ENCODE measurements at places on chromosomes 4 and X.

DNA sequence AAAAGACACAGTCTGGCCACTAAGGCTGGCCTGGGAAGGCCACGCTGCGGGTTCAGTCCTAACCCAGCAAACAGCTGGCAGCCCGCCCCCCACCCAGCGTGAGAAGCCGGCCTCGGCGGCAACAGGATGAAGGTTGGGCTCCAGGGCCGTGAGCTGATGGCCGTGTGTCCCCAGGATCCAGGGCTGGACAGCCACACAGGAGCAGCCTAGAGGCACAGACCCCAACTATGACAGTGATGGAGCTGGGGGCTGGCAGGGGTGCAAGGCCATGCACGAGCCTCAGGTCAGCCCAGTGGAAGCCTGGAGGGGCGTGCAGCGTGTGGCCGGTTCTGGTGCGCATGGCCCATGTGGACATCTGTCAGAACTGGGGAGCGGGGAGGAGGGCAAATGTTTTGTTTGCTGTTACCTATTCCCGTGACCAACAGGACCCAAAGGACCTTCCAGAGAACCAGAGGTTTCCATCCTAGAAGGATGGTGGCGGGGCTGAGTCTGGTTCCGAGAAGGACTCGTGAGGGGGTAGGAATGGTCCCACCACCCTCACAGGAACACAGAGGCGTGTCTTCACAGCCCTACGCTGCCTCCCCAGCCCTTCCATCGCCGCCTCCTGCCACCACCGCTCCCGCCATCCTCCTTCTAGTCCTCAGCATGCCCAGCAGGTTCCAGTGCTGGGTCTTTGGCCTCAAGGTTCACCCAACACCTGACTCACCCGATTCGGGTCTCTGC is 46.5 kb downstream of the ZFYVE28 start:
- H3K4me1 ChIP-seq = no peaks in the 10 kb centered on the region
- peaks cover 3% of the 10 kb centered on the region for H3K36me3 ChIP-seq

- H3K4me3 ChIP-seq = no peak overlapping the region
- H3K27me3 ChIP-seq = peaks cover 12% of the 10 kb centered on the region
- H3K27ac ChIP-seq = peak overlapping the region; percentile 60
- H3K4me1 ChIP-seq = peaks cover 65% of the 10 kb centered on the region
- H3K36me3 ChIP-seq = peaks cover 25% of the 10 kb centered on the region
These were observed 5.1 kb downstream of the ELF4 start for GRCh38 chrX:130105244-130105643.

DNA sequence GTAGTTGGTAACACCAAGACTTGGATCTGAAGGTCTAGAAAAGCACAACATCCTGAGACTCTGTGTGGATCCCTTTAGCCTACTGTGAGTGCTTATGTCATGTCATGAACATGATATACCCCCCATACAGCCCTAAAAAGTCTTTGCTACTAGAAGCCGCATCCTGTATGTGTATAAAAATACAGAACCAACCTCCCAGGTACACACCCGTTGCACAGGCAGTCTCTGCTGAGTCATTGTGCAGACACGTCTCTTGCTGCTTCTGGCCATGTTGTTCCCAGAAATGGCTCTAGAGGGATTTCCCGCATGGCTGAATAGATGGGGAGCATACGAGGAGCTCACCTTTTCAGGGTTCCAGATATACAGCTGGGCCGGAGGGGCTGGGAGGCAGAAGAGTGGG is 93.3 kb downstream of the MAMLD1 start:
- no peak overlapping the region for H3K4me3 ChIP-seq
- DNase-seq = no peak
- no peak overlapping the region for H3K27ac ChIP-seq
- H3K4me1 ChIP-seq = peaks cover 14% of the 10 kb centered on the region
- peaks cover 2% of the 10 kb centered on the region for H3K27me3 ChIP-seq
- H3K36me3 ChIP-seq = no peaks in the 10 kb centered on the region

DNA sequence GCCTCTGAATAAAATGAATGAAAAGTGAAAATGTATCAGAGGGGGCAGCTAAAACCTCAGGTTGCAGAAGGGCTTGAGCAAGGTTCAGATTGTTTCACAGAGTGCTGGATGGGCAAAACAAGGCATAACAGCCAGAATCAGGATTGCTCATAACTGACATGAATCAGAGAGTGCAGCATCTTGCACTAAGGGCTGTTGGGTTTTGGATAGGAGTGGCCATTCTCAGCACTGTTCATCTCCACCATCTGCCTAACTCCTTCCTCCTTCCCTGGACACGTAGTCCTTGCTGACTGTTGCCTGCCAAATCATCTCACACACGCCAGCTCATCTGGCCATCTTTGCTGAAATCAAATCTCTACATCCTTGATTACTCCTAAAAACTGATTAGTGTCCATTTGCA is 75.3 kb upstream of the C1QTNF7 start:
- peaks cover 8% of the 10 kb centered on the region for H3K4me1 ChIP-seq
- H3K27me3 ChIP-seq = no peaks in the 10 kb centered on the region
- no peak overlapping the region for H3K4me3 ChIP-seq
- H3K36me3 ChIP-seq = no peaks in the 10 kb centered on the region
- DNase-seq = no peak
- no peak overlapping the region for H3K27ac ChIP-seq

- no peaks in the 10 kb centered on the region for H3K36me3 ChIP-seq
- no peaks in the 10 kb centered on the region for H3K4me1 ChIP-seq
- DNase-seq = no peak
These were observed 14.1 kb upstream of the PCYT1B start for GRCh38 chrX:24661292-24661691.

GRCh38 chrX:8138252-8138651 is 32.8 kb downstream of the VCX2 start:
- no peak for DNase-seq
- no peaks in the 10 kb centered on the region for H3K36me3 ChIP-seq
- no peaks in the 10 kb centered on the region for H3K4me1 ChIP-seq

DNA sequence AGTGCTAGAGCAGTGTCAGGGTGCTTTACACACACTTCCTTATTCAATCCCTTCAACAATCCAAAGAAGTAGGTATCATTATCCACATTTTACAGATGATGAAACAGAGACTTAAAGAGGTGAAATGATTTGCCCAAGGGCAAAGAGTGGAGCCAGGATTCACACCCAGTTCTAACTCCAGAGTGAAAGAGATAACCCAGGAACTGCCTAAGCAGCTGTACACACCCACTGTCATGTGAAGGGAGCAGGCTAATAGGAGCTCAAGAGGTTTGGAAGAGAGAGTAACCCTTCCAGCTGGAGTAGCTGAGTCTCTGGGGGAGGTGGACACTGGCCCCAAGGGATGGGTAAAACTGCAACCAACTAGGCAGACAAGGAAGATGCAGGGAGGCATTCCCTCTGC is 92.5 kb downstream of the FBXL5 start:
- no peak overlapping the region for H3K4me3 ChIP-seq
- peaks cover 1% of the 10 kb centered on the region for H3K4me1 ChIP-seq
- H3K27ac ChIP-seq = no peak overlapping the region

GRCh38 chr4:141503260-141503659 is 133.1 kb upstream of the IL15 start:
- no peaks in the 10 kb centered on the region for H3K4me1 ChIP-seq
- H3K4me3 ChIP-seq = no peak overlapping the region
- no peaks in the 10 kb centered on the region for H3K27me3 ChIP-seq
- no peak overlapping the region for H3K27ac ChIP-seq

DNA sequence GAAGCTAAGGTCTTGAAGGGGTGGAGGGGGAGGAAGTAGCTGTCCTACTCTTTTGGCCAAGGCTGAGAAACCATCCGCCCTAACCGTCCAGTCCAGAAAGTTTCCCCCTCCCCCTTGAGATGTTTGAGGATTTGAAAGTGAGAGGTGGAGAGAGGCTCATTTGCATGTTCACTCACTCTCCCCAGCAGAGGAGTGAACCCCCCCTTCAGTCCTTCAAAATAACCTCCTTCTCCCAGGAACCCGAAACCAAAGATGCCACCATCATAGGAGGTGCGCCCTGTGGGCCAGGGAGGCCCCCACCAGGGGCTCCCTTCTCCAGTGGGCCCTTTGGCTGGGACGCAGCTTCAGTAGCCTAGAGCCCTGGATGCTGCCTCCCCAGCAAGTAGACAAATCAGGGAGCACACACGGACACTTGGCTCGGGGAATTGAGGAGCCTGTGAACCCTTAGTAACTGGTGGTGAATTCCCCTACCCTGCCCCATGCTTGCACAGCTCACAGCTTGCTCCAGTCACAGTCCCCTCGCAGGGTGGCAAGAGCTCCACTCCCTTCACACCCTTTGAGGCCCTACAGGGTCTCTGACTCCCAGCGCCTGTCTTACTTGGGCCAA is 25.6 kb downstream of the ELF4 start:
- H3K4me1 ChIP-seq = peaks cover 89% of the 10 kb centered on the region
- peak overlapping the region; percentile 65 for H3K4me3 ChIP-seq
- peak overlapping the region; percentile 91 for H3K27ac ChIP-seq
- DNase-seq = no peak

DNA sequence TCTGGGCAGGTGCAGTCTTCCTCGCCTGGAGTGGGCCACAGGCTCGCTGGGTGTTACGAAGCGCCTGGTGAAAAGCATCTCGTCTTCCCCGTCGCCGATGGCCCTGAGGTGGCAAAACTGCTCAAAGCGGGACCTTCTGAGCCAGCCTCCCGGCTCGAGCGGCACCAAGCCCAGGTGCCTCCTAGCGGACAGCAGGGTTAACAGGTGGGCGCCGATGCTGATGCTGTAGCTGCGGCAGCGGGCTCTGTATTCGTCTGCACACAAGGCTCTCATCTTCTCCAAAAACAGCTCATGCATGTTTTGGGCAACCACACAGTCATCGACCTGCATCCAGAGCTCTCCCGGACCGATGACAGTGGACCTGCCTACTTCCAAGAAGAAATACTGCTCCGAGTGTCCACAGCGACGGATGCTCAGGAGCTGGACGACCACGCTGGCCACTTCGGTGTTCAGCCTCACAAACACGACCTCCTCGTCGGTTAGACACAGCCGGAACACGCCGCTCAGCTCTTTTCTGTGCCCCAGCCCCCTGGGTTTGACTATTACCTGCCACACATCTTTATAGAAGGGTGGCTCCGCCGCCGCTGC is 1.2 kb downstream of the IRS4 start:
- no peaks in the 10 kb centered on the region for H3K36me3 ChIP-seq
- no peak overlapping the region for H3K27ac ChIP-seq
- no peaks in the 10 kb centered on the region for H3K4me1 ChIP-seq
- DNase-seq = no peak
- no peak overlapping the region for H3K4me3 ChIP-seq

DNA sequence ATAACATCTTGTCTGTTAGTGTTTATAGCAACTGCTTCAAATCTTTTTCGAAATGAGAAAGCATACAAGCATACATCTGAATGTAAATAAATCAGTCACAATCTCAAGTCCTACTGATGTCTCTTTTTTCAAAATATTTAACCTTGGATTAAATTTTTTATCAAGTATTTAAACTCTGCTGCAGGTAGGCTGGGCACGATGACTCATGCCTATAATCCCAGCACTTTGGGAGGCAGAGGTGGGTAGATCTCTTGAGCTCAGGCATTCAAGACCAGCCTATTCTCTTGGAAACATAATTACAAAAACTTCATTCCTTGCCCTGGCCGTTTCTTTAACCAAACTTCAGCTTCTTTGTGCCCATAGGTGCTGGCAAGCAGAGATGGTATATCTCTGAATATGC is 540.3 kb upstream of the GALNT7 start:
- no peak overlapping the region for H3K27ac ChIP-seq
- DNase-seq = no peak
- H3K36me3 ChIP-seq = no peaks in the 10 kb centered on the region
- H3K4me3 ChIP-seq = no peak overlapping the region
- H3K4me1 ChIP-seq = no peaks in the 10 kb centered on the region

DNA sequence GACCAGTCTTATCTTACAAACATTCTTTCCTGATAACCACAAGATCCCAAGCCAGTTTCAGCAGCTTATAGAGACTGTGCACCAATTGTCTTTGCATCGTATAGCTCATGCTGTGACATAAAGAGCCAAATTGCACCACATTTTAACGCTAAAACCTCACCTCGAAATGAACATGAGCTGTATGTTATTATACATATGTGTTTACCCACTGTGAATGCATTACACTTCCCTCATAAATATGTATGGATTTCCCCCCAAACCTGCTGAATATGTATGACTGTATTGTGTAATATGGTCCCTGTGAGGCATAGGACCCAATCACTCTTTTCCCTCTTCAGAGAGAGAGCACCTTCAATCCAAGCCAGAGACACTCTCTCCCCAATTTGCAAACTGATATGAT is 692.4 kb downstream of the NLGN4X start:
- H3K4me1 ChIP-seq = no peaks in the 10 kb centered on the region
- no peak overlapping the region for H3K27ac ChIP-seq
- H3K4me3 ChIP-seq = no peak overlapping the region
- H3K36me3 ChIP-seq = no peaks in the 10 kb centered on the region

- H3K4me3 ChIP-seq = peak overlapping the region; percentile 87
- H3K36me3 ChIP-seq = peaks cover 52% of the 10 kb centered on the region
- H3K4me1 ChIP-seq = peaks cover 74% of the 10 kb centered on the region
- DNase-seq = peak; percentile 25
These were observed 2.8 kb upstream of the CTBP1 start for GRCh38 chr4:1251773-1252066.

DNA sequence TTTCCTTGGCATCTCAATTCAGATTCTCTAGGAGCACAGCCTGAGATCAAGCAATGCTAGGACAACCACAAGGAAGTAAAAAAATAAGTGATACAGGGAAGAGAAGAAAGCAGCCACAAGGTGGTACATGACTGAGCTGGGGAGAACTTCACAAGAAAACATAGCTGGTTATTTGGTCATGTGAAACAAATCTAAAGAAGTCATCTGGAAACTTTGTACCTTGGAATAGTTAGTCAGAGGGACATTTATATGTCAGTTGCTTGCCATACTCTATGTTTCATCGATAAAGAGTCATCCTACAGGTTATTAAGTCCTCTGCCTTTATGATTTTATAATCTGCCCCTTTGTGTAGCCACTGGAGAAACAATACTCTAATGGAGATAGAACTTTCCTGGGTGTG is 575.1 kb downstream of the IL15 start:
- H3K4me3 ChIP-seq = no peak overlapping the region
- no peak for DNase-seq
- H3K27ac ChIP-seq = peak overlapping the region; percentile 65
- peaks cover 35% of the 10 kb centered on the region for H3K4me1 ChIP-seq

DNA sequence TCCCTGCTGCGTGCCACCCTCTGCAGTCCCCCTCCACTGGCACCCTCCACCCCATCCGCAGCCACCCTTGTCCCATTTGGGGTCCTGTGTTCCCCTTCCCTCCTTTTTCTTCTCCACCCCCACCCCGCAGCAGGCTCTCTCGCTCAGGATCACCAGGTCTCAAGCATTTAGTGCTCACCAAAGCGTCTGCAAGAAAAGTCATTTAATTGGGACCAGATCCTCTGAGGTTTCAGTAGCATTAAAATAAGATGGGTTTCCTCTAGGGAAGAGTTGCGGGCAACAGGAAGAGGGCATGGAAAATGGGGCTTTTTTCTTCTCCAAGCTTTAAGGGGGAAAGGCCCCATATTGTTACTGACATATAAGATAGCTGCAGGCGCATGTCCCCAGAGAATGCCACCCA is 4.9 kb upstream of the HAUS7 start:
- H3K4me3 ChIP-seq = no peak overlapping the region
- no peak overlapping the region for H3K27ac ChIP-seq
- H3K36me3 ChIP-seq = no peaks in the 10 kb centered on the region
- peaks cover 4% of the 10 kb centered on the region for H3K4me1 ChIP-seq
